ENCODE measurements at places on chromosomes 4 and X.

DNA sequence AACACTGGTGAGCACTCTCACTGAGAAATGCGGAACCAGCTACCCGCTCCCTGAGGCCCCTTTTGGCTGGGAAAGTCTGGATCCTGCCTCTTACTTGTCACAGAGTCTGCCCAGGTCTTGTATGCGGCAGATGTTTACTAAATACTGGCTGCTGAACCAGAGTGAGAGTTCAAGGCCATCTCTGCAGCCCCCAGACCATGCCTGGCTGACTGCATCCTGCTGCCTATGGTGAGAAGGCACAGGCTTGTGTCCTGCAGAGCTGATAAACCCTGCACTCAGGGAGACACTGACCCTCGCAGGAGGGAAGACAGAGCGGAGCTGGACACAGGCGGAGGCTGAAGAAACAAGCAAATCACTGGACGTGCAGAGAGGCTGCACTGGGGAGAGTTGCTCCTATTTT is 46.5 kb downstream of the JAKMIP1 start:
- no peak for DNase-seq

DNA sequence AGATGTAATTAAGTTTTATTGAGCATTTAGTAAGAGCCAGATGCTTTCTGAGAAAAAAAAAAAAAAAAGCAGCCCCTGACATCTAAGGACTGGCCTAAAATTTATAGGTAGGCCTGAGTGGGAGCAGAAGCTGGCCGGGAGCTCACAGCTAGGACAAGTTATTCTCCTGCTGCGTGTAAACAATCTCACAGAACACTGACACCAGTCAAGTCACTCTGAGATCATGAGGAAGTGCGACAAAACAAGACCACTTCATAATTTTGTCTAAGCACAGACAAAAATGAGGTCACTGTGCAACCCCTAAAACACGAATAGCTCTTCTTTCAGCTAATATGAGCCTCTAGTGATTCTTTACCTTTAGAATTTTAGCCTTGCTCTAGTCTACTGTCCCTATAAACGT is 15.3 kb upstream of the NSUN7 start:
- DNase-seq = no peak

GRCh38 chr4:72275381-72275780 is 243.6 kb downstream of the NPFFR2 start:
- DNase-seq = no peak

- no peak for DNase-seq
These were observed 94.5 kb upstream of the STIM2 start for GRCh38 chr4:26766141-26766540.

DNA sequence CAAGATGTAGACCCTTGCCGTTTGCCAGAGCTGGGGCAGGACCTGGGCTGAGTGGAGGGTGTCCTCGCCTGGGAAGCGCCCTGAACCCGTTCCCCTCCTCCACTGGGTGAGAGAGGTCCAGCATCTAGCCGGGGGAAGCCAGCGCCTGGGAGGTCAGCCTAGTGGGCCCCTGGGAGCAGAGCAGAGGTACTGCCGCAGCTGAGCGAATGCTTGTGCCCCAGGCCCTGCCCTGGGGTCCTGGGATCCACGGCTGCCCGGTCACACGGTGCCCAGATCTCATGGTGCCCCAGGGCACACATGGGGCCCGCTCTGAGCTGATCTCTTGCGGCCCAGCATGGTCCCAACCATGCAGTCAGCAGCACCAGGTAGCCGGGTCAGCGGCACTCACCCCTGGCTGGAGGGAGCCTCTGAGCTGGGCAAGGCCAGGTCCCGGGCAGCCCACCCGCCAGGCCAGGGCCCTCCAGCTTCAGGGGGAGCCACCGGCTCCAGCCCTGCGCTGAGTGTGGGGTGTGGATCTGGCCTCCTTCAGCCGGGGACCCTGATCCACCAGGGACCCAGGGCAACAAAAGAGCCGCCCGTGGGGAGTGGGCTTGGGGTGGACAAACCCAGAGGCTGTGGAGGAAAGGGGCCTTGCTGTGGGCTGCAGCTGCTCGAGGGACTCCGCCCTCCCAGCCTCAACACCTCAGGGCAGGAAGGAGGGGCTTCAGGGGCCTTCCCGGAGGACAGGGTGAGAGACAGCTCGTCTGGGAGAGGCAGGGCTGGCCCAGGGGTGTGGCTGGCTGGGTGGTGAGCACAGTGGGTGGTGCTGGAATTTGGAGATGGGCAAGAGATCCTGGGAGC is 4.1 kb upstream of the CPLX1 start:
- no peak for DNase-seq

DNA sequence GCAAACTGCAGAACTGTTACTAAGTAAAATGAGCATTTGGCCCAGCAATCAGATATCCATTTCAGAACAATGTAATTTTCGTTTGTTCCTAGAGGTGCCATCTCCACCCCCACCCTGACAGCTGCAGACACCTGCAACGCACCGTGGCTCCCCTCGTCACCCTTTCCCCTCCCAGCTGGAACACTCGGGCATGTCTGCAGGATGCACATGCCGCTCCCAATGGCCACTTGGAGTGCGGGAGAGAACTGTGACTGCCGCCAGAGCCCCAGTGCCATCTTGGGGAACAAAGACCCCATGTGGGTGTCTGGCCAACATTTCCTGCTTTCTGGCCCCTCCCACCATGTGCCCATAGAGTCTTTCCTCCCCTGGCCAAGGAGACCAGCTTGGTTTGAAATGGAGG is 436.2 kb downstream of the PCDH10 start:
- DNase-seq = no peak

GRCh38 chrX:57905141-57905540 is 5.1 kb downstream of the ZXDA start:
- peak; percentile 32 for DNase-seq

GRCh38 chr4:55617587-55618197 is 18.4 kb downstream of the NMU start:
- DNase-seq = no peak

DNA sequence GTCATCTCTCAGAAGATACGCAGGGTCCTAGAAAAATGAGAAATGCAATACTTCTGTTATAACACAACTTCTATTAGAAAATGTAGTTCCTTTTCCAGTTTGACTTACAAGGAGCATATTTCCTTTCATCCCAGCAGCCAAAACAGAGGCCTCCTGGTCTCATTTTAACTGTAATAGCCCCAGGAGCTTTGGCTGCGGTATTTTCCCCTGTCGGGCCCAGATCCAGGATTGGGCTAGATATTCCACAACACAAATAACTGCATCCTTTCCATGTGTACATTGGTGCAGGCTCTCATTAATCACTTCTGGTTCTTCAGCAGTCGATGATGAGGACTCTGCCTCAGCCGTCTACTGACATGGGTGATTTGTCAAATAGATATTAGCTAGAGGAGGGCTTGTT is 166.1 kb downstream of the TENM3 start:
- DNase-seq = no peak

GRCh38 chr4:169902658-169903345 is 123.4 kb downstream of the MFAP3L start:
- no peak for DNase-seq

- no peak for DNase-seq
These were observed 118.3 kb downstream of the AFF2 start for GRCh38 chrX:148618470-148619445.

- DNase-seq = no peak
These were observed 5.5 kb downstream of the GRIA2 start for GRCh38 chr4:157226035-157226434.
